Stimulated activated effector memory CD8-positive, alpha-beta T cell treated with anti-CD3 and anti-CD28 coated beads, Interleukin-12 subunit alpha, Interleukin-12 subunit beta, amount 100 ng/mL, for 72 hours (primary cell): ENCODE measurements at places on chromosomes 16 and 17.

DNA sequence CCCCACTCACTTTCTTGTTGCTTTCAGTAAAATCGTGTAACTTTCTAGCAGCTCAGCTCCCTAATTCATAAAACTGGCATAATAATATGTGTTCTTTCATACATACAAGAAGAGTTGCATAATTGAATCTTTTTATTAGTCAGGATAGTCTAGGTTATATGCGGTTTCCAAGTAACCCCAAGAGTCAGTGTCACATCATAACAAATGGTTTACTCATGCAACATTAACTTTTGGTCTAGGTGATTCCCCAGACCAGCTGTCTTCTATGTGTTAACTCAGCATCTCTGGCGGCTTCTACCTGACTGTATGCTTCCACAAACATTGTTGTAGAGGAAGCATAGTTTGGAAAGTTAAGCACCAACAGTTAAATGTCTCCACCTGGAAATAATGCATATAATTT lies 1000.4 kb downstream of the CDH11 start:
- DNase-seq, result no peak

- DNase-seq, result no peak
Observed at GRCh38 chr16:10239640-10240039, 57.4 kb upstream of the GRIN2A start.

- DNase-seq, result no peak
Observed at GRCh38 chr16:82302042-82302727, 132.2 kb upstream of the MPHOSPH6 start.

DNA sequence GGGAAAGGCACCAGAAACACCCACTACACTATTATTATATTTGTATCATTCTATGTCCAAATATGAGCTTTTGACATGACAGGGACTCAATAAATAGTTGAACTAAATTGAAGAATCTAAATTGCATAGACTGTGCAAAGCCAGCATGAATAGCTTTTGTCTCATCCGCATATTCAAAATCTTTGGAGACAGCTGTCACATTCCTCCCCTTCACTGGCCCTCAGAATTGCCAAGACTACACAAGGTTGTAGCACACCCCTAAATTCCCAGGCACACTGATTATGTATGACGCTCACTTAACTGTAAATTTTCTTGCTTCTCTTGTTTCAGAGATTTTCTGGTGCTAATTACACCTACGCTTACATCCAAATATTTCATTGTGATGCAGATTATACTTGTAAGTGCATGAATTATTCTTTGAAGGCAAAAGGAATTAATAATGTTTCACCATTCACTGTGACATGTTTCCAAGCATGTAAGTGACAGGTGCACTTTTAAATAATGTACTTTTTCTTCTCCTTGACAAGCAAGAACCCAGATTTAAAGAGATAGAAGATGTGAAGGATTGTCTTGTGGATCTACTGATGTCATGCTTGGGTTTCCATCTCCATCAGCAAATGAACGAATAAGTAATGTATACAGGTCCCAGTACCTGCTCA lies 47.5 kb downstream of the CA10 start:
- no peak for DNase-seq

- no peak for DNase-seq
Observed at GRCh38 chr16:66908762-66909559, 9.7 kb downstream of the CDH16 start.
